ENCODE measurements at places on chromosomes 11 and 22.
A peak's percentile ranks its signal among the peaks of the same experiment; 100 is the strongest.

DNA sequence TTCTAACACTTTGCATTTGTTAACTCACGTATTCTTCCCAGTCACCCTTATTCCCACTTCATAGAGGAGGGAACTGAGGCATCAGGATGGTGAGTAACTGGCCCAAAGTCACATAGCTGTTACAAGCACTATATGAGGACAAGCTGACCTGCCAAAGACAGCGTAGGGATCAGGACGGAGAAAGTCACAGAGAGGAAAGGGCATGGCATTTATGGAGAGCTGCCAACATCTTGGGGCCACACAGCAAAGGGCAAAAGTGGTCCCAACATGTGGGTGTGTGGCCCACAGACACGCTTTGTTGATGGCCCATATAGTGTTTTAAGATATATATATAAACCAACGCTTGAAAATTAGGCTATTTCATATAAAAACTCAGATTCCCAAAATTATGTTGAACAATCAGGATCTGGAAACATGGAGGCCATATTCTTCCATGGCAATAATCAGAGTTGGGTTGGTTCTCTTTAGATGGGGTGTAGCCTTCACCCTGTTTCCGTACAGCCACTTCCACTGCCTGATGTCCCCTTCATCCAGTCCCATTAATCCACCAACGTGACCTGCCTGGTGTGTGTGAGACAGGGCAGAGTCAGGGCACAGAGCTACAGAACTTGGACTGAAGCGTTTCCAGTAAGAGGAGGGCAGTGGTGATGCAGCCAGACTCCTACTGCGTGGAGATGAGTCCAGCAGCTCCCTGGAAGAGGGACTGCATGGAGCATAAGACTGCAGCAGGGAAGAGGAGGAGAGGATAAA is 39.9 kb upstream of the CD5 start:
- DNase-seq = no peak

- DNase-seq = peak; percentile 10
These were observed at the start of gene SCUBE1 for GRCh38 chr22:43343262-43343669. SCUBE1 (minus strand) TSS chr22:43343372; CDS start chr22:43343261, 111 bp downstream.

DNA sequence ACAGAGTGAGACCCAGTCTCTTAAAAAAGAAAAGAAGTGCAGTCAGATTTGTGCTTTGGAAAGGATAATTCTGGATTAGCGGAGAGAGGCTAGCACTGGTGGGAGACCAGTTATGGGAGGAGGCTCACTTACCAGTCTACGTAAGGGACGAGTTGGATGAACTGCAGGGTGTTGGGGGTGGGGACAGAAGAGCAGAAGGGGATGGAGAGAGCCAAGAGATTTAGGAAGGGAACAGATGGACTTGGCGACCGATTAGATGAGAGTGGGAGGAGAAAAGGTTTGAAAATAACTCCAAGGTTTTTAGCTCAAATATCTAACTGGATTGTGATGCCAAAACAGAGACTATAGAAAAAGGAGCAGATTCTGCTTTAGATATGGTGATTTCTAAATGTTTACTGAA is 81.4 kb downstream of the SFI1 start:
- DNase-seq = no peak

- no peak for DNase-seq
These were observed 128.1 kb upstream of the SPON1 start for GRCh38 chr11:13834463-13834862.

DNA sequence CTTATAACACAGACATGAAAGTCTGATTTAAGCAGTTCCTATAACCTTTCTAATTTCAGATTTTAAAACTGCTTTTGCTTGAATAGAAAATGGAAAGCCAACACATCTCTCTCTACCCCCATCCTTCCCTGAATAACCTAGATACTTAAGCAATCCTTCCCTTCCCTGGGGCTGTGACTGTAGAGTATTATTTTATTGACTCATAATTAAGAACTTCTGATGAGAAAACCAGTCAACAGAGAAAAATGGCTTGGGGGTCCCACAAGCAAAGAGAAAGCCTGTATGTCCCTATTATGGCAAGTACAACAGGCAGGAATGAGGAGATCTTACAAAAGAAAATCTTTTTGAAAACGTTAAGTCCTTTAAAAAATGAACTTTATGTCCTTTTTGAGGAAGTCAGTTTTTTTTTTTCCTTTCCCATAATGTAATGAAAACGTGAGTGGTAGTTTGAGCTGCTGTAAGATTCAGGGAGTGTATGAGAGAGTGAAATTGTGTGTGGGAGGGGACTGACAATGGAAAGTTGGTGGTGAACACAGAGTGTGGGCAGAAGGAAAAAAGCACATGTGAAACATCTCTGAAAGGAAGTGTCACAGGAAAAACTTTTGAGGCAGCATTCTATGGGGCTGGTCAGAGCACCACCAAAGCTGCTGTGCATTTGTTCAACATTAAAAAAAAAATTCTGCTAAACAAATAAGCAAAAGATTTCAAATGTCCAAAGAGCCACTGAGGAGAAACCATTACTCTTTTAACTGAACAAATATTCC is 154.6 kb downstream of the MAML2 start:
- DNase-seq = no peak

DNA sequence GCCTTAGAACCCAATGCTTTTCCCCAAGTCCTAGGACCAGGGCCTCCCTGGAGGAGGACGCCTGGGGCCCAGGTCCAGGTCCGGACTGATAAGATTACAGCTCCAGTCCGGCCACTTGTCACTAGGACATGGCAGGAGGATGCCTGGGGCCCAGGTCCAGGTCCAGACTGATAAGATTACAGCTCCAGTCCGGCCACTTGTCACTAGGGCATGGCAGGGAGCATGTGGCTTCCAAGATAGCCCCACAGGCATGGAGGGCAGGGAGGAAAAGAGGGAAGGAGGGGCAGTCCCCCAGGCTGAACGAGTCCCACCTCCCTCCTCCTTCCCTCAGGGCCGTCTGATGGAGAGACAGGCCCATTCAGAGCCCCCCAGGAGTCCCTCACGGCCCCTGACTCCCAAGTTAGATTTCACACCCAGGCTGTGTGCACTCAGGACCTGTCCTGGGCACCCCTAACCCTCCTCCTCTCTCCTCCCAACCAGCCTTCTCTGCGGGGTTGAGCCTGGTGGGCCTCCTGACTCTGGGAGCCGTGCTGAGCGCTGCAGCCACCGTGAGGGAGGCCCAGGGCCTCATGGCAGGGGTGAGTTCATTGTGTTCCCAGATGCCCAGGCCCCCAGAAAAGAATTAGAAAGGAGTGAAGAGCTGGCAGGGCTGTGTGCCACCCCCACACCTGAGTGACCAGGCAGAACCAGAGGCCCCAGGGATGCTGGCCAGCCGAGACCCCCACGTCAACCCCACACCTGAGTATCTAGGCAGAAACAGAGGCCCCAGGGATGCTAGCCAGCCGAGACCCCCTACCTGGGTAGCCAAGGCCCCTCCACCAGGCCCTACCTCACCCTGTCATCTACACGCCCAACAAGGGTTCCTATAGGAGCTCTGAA is 2.1 kb downstream of the TSPAN32 start:
- DNase-seq = no peak

GRCh38 chr11:11486423-11486822 is 133.4 kb upstream of the CSNK2A3 start:
- DNase-seq = no peak

- DNase-seq = no peak
These were observed 16.7 kb upstream of the TMPRSS4 start for GRCh38 chr11:118060081-118060661.

GRCh38 chr22:25848954-25849353 is 107.0 kb downstream of the MYO18B start:
- DNase-seq = no peak

DNA sequence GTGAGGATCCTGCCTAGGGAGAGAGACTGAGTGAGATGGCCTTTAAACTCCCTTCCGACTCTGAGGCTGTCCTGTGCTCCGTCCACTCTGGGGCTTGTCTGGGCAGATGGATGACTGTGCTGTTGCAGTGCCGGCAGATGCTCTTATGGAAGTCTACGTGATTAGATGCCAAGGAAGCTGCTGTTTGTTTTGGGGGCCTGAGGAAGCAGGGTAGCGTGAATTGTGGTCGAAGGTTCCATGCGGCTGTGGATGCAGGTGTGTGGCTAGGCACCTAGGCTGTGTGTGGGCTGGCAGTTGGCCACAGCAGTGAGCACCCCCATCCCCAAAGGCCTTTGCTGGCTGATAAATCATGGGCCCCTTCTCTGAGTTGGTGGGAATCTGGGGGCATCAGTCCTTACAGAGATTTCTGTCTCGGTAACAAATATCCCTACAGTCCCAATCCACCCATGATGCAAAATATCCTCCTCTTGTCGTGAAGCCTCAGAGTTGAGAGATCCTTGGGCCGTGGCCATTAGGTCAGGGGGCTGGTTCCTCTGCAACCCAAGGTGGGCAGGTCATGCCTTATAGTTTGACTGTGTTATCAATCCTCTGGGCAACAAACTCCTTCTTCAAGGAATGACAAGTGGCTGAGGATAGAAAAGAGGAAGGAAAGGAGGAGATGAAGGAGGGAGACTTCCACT is 31.2 kb downstream of the AMPD3 start:
- no peak for DNase-seq

DNA sequence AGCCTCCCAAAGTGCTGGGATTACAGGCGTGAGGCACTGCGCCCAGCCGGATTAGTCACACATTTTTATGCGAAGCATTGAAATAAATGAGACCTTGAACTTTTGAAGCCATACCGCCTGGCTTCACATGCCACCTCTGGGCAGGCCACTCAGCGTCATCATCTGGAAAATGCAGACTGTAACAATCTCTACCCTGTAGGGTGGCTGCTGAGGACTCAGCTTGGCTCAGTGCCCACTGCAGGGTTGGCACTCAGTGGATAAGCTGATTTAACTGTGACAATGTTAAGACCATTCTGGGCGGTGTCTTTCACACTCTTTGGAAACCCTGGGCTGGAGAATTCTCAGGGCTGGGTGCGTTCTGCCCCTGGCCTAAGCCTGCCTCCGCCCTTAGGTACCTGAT is 8.5 kb downstream of the SH3BP1 start:
- DNase-seq = no peak

- no peak for DNase-seq
These were observed 424 bp upstream of the ADORA2A start for GRCh38 chr22:24426851-24427499.

DNA sequence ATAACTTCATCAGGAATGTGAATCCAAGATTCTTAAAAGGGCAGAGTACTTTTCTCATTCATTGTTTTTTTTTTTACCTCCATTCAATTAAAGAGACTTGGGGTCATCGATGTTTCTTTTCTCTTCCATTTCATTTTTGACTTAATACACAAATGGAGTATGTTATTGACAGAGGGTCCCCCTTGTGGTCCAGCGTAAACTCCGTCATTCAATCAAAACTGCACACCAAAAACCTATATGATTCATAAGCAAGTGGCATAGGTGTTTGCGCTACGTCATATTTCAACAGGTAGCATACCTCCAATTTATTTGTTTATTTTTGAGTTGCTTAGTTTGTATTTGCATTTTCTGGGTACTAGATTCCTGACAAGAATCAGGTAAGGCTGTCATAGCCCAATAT is 12.7 kb upstream of the FOLH1 start:
- no peak for DNase-seq

DNA sequence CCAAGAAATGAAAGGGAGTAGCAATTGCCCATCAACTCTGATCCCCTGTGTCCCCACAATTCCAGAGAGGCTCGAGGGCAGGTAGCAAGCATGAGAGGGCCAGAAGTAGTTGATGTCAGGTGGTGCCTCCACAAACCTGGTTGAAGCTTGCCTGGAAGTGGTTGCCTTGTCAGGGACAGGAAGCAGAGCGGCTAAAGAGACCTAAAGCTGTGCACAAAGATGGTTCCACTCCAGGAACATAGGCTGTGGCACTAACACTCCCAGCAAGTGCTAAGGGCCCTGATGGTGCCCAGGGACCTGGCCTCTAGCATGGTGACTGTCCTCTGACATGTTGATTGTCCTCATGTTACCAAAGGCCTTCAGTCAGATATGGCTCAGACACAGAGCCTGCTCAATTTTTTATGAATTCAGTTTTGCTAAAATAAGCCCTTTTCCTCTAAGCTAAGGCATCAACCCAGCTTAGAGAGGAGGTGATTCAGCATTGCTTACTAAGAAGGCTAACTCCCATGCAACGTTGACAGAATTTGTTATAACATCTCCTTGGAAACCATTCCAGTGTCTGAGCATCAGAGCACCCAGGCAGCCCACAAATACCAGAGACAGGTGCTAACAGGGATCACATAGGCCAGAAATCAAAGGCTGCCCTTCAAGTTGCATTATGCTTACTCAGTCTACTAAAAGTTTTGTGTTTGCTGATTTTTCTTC is 196.3 kb upstream of the ARHGAP20 start:
- DNase-seq = no peak

GRCh38 chr11:27039873-27040272 is 742 bp upstream of the BBOX1 start:
- DNase-seq = no peak

GRCh38 chr11:116582571-116582970 is 190.2 kb downstream of the BUD13 start:
- DNase-seq = no peak

DNA sequence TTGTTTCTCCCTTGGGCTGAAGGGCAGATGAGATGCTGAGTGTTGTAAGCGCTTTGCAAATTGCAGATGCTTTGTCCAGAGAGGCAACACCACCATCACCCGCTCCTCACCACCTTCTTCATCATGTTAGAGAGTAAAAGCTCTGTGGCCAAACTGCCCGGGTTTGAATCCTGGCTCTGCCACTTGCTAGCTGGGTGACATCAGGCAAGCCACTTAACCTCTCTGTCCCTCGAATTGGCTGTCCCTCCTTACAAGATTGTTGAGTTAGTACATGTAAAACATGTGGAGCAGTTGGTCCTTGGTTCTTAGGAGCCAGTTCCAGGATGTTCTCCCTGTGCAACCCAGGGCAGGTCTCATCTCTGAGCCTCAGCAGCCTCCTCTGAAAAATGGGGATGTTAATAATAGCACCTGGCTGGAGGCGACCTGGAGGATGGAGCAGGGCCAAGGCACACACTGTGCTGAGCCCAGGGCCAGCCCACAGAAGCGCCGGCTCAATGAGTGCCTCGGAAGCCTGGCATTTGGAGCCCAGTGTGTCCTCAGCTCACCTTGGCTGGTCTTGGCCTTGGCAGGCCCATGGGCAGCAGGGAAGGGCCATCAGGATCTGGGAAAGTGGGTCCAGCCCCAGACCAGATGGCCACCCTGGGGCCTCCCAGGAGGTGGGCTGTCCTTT is 10.5 kb downstream of the C11orf86 start:
- no peak for DNase-seq

DNA sequence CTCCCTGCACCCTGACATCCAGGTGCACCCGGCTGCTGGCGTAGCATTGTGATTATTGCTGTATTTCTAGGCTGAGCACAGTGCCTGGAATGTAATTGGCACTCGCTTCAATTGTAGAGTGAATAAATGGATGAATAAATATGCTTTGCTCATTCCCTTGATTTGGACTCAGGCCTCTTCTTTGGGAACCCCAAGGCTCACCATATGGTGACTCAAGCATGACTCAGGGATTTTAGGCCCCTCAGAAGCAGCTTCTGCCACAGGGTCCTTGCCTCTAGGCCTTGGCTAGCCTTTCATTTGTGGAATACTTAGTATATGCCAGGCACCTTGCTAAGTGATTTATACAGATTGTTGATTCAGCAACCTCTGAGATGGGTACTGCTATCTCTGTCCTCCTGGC is 78.9 kb downstream of the GRIK4 start:
- DNase-seq = no peak

DNA sequence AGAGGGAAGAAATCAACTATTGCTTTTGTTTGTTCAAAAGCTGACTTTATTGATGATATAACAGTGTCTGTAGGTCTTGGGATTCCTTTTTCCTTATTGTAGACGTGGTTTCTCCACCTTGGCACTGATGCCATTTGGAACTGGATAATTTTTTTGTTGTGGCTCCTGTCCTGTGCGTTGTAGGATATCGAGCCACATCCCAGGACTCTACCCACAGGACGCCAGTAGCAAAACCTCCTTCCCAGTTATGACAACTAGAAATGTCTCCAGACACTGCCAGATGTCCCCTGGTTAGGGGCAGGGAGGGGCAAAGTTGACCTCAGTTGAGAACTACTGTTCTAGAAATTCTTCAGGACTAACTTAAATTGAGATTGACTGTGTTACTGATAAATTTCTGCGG is 45.8 kb downstream of the ZNRF3 start:
- no peak for DNase-seq
